ENCODE measurements at places on chromosomes 3 and 15.

DNA sequence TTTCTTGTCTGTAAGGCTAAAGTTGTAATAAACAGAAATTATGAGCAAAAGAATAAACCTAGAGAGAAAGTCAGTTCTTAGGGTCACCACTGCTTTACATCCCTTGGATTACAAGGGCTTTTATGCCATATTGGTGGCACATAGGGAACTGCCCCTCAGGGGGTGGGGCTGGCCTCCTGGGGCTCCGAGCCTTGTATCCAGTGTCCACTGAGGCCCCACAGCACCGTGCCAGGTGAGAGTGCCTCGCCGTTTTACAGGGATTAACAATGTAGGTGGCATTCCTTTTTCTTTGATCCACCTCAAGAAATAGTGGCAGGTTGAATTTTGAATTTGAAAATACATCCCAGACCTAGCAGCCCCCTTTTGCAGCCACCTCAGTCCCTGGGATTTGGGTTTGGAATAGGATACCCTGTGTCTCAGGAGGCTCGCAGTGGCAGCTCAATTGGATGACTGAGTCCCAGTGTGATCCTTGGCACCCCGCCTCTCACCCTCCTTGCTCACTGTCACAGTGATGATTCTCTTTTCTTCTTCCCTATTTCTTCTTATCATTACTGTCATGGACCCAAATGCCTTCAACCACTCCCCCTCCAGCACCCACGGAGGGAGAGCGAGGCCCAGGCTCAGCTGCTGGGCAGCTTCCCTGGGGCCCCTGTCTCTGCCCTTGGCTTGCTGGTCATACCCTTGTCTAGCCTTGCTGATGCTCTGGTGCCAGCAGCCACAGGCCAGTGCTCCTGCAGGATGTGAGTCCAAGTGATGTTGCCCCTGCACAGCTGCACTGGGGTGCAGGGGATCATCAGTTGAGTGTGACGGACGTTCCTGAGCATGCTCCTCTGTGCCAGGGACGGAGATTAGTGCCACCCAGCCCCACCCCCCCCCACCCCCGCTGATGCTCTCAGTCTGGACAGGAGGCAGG, 137.9 kb downstream of the DNAJB8 start:
- DNase-seq, result no peak

DNA sequence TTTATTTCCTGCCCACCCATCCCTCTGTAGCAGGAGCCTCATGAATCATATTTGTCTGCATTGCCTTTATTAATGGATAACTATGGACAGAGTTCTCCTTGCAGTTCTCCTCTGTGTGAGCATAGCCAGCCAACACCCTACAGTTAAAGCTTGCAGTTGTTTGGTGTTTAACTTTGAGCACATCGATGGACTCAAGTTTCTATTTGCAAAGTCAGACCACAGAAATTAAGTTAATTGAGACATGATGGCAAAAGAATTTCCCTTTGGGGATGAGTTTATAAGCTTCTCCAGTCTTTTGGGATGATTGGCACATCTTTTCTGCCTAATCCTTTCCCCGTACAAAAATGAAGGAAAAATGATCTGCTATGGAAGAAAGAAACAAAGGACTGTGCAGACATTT, 398.9 kb upstream of the THBS1 start:
- no peak for DNase-seq

DNA sequence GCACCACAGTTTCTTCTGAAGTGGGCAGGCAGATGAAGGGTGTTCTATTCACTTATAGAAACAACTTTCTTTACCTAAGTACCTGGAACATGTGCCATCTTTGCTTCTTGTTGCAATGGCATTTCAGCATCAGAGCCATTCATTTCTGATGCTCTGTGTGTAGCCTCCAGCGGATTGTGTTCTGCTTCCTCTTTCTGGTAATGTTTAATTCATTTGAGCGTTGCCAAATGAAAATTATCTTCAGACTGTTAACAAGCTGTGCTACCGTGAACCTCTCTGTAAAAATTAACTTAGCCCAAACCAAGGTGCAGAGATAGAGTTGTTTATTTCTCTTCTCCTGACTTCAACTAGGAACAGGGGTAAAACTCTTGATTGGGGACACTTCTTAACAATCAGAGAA, 302.0 kb downstream of the EDEM1 start:
- no peak for DNase-seq

- no peak for DNase-seq
Measured at GRCh38 chr3:110909839-110910238, 161.8 kb upstream of the NECTIN3 start.

- DNase-seq, result no peak
Measured at GRCh38 chr3:184578822-184579221, 17.2 kb downstream of the EPHB3 start.

GRCh38 chr3:143040261-143040879, 39.0 kb downstream of the U2SURP start:
- DNase-seq, result no peak

DNA sequence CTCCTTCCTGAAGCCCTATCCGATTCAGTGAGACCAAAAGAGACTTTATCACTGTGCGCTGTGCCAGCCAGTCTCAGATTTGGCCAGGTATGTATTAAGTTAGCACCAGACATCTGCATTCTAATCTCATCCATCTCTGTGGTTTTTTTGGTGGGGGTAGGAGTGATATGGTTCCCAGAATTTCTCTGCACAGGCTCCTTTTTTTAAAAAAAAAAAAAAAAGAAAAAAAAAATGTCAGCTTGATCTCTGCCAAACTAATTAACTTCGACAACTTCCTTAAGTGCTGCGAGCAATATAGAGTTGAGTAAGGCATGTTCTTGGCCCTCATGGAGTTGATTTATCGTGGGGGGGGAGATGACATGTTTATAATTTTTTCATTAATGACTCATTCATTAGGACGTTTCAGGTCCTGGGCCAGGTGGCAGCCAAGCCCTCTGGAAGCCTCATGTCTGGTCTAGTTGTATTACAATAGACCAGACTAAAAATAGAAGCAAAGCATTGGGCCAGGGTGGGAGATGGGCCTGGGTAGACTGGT, 12.9 kb downstream of the SLCO3A1 start:
- no peak for DNase-seq

GRCh38 chr3:112013058-112013783, 14.5 kb downstream of the TAGLN3 start:
- no peak for DNase-seq

- DNase-seq, result no peak
Measured at GRCh38 chr3:98791341-98792325, 28.5 kb downstream of the ST3GAL6 start.

DNA sequence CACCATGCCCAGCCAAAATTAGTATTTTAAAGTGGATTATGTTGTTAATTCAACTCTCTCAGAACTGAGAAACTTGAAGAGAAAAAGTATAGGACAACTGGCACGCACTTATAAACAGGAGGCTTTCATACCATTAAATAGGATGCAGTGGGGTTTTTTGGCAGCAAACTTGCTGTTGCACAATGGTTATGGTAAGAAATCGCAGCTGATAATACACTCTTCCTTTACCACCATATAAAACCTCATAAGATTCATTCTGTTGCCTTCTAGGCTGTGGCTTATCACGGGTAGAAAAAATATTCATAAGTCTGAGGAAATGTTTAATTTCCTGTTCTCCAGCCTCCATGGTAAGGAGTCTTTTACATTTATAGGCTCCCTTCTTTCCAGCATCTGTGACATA, 95.3 kb downstream of the TMCO5A start:
- DNase-seq, result no peak

- DNase-seq, result no peak
Measured at GRCh38 chr3:41204369-41204768, 5.1 kb downstream of the CTNNB1 start.

DNA sequence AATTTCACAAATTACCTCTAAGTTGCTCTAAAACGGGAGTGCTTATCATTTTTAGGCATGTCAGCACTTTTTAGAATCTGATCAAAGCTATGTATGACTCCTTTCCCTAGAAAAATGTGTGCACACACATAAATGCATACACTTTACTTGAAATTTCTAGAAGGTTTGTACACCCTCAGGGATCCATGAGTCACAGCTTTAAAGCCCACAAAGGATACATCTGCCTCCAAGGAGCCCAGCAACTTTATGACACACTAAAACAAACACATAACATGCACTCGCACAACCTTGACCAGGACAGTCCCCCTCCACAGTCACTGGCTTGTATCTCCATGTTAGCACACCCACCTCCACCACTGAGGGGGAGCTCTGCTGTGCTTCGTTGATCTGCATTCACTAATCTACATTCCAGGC, 722.0 kb upstream of the CFAP20DC start:
- no peak for DNase-seq

GRCh38 chr3:82410366-82410765, 648.9 kb upstream of the GBE1 start:
- DNase-seq, result no peak

GRCh38 chr3:30774062-30774461, 120.4 kb downstream of the GADL1 start:
- no peak for DNase-seq

DNA sequence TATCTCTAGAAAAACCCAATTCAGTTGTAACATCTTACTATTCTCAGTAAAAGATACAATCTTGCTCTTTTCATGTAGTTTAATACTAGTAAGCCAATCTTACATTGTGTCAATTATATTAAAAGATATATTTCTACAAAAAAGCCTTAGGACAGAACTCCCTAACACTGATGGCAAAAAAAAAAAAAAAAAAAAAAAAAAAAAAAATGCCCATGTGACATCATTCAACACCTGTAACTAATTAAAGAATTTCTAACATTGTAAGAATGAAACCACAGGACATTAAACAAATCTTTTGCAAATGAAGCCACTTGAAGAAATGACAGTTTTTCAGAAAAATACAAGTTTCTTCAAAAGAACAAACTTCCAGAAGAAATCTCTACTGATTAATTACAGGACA, 119.8 kb downstream of the SUCLG2 start:
- DNase-seq, result no peak

GRCh38 chr15:57537488-57538264, 54.0 kb upstream of the MYZAP start:
- DNase-seq, result no peak

DNA sequence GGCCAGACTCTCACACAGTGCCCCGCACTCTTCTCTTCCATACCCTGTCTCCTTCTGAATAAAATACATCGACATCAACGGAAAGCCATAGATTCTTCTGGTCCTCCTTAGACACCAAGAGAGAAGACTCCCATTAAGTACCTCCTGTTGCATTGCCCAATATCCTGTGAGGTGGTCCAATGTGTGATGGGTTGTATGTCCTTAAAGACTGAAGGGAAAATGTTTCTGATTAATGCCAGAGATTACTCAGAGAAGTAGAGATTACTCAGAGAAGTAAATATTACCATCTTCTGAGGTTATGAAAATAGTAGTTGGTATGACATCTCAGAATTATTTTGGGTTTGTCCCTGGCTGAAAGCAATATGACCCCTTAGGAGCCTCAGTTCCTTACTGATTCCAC, 60.8 kb upstream of the GALNT15 start:
- DNase-seq, result no peak

DNA sequence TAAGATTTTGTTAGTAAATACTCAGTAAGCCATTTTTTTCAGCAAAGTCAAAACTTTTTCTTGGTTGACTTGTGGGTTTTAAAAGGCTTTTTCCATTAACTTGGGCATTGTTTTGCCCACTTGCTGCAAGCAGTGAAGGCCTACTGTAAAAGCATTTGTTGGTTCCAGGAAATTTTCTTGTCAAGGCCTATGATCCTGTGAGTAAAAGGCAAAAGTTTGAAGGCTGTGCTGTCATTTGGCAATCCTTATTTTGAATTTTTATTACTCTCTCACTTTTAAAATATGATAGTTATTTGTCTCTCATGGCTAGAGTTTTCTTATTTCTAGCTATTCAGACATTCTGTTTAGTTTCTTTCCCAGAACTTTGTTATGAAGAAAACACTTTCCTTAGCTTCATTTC, 13.0 kb downstream of the P2RY12 start:
- no peak for DNase-seq

DNA sequence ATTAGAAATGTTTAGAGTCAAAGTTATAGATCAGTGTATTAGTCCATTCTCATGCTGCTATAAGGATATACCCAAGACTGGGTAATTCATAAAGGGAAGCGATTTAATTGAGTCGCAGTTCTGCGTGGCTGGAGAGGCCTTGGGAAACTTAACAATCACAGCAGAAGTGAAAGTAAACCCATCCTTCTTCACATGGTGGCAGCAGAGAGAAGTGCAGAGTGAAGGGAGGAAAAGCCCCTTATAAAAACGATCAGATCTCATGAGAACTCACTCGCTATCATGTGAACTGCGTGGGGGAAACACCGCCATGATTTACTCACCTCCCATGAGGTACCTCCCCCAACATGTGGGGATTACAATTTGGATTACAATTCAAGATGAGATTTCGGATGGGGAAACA, 871.5 kb downstream of the DIPK2A start:
- no peak for DNase-seq

DNA sequence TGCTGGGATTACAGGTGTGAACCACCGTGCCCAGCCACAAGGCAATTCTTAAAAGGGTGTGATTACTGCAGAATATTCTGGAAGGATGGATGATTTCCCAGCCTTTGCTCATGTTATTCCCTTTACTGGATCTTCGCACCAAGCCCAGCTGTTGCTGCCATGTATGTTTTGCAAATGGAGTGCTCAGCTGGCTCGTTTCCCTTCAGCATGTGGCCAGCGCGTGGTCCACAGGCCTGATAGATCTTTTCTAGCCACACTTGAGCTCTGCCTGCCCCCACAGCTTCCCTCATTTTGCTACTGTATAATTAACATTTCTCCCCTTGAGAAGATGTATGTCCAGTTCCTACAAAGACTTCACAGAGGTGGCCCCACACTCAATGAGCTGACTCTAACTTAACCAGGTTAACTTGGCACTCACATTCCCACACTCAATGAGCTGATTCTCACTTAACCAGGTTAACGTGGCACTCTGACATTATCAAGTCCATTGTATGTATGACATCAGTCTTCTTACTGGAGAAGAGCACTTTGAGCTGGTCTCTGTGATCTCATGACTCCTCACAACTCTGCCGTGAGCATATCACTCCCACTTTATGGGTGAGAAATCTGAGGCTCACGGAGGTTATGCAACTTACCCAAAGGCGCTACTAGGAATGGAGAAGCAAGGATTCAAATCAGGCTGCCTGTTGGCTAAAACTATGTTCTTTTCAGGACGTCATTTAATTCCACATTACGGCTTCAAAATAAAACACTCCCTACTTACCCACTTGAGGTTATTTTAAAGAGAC, 49.2 kb downstream of the TM4SF4 start:
- DNase-seq, result no peak

GRCh38 chr3:105798381-105798934, 70.4 kb downstream of the CBLB start:
- DNase-seq, result no peak

DNA sequence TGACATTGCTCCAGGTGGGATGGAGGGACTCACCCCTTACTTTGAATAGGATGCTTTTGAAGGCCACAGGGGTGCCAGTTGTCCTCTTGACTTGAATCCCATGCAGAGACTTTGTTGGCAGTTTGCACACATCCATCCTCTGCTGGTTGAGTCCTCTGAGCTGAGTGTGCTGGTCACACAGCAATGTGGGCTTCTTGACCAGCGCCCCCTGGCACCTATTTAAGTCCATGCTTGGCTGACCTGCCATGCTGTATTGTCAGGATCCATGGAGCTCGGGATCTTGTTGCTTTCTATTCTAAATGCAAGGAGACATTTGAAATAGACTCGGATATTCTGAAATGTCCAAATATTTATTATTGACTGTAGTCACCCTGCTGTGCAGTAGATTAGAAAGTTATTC, 19.8 kb downstream of the RAB7A start:
- DNase-seq, result no peak

GRCh38 chr3:120113128-120114116, 19.2 kb upstream of the GSK3B start:
- DNase-seq, result no peak

Data from iPS DF 19.7 (cell line).